ENCODE measurements at places on chromosomes 11 and 22.

DNA sequence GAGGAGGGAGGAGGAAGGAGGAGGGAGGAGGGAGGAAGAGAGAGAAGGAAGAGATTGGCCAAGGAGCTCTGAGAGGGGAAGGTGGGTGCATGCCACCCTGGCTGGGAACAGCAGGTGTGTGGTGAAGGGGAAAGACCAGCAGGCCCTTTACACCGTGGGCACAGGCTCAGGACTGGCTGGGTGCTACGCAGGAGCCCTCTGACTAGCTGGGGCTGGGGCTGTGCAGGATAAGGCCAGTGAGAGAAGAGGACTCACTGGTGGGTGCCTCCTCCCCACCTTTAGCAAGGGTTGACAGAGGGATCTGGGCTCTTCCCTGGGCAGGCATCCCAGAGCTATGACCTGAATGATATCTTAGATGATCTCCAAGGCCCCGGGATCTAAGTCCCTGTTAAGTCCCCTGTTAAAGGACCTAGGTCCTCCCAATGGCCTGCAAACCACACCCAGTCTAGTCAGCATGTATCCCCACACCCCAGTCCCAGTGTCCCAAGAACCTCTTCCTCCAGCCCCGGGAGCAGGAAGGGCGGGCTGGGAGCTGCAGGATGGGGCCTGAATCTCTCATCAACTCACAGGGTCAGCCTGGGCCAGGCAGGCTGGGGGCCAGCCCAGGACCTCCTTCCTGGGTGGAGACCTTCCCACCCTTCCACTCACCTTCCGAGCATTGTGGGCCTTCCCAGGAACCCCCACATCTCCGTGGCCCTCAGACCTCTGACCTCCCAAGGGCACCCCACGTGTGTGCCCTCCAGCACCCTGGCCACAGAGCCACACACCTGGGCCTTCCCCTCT, 55.4 kb downstream of the CDKN1C start:
- DNase-seq = no peak

DNA sequence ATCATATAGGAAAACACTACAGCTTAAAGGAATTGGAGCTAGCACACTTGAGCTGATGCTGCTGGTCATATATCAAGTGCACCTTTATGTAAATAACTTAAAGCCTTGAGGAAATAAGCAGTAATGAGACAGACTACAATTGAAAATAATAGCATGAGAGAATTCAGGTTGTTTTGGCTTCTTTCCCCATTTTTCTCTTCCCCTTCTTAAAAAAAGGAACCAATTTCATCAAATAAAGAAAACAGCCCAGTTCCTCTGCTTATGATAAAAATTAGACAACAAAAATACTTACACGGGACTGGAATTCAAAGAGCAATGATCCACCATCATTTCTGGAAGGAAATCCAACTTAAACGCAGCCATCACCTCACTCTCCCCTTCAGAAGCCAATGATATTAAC, 50.2 kb upstream of the RAPSN start:
- no peak for DNase-seq

DNA sequence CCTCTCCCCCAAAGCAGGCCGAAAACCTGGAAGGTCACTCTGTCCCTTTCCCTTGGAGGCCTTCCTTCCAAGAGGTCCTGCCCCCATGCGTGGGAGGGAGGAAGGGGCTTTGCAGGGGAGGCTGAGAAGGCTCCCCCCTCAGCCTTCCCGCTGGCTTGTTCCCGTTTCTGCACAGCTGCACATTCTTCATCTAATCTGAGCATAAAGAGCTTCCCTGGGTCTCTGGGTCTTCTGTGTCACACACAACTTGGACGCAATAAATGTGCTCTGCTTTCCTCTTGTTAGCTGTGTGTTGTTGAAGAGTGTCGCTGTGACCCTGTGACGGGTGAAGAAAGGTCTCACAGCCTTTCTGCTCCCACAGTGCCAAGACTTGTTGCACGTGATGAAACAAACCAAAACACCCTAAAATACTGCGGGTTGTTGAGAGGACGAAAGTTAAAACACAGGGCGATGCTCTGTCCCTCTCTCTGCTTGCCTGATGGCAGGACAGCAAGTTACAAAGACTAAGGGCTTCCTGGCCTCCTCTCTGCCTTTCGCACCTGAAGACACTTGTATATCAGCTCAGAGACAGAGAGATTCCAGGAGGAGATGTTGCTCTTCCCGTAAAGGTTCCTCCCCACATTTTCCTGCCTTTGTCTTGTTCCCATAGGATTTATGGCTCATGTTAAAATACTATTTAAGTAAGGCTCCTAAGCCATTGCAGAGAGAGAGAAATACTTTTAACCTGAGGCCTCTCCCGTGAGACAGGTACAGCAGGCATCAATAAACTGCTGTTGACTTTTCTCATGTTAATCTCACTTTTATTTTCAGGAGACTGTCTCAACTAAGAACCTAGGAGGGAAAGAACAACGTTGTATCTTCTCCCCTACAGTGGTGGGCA, 15.4 kb upstream of the IFITM3 start:
- no peak for DNase-seq

GRCh38 chr11:111719379-111719778, 46.8 kb downstream of the PPP2R1B start:
- DNase-seq = no peak

DNA sequence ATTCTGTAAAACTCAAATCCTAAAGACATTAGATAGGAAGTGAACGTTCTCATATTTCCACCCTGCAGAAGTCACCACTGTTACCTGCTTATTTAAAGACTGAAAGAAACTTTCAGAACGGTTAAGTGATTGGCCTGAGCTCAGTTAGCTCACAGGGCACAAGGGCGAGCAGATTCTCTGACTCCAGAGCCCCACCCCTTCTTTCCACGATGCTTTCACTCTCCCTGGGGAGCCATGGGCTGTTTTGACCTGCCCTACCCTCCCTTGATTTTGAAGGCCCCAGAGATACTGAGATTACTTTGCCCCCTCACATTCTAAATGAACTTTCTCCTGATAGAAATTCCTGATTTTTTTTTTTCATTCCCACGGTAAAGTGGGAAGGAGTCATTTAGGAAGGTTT, 33.9 kb downstream of the ARHGAP1 start:
- no peak for DNase-seq

Measured in kidney tubule cell (primary cell).